ENCODE measurements at places on chromosomes 2 and 18.
A peak's percentile ranks its signal among the peaks of the same experiment; 100 is the strongest.

DNA sequence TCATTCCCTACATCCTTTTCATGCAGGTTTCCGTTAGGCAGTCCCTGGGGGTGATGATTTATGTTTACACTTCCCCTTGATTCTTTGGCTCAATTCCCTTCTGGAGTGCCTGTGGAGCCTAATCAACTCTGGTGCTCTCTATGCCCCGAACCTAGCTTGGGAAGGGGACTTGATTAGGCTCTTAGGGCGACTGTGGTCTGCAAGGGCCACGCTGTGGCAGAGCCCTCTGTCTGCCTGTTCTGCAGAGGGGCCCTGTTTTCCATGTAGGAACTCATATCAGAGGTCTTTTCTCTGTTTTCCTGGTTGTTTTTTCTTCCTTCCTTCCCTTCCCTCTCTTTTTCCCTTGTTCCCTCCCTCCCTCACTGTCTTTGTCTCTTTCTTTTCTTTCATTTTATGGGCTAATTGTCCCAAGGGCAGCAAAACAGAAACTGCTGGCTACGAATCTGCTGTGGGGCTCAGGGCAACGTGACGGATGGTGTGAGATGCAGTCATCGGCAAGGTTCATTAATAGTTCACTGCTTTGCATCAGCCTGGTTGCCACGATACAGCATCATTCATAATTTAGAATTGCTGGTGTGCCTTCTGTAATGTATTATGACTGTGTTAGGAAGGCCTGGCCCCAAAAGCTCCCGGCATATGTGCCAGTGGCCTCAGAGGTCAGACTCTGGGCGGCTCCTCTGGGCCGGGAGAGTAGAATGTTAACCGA, 134.5 kb downstream of the NAPG start:
- no peak for DNase-seq

GRCh38 chr2:48954935-48955334, 199.4 kb downstream of the FSHR start:
- DNase-seq, result no peak

- no peak for DNase-seq
These were observed 339.9 kb upstream of the PKDCC start for GRCh38 chr2:41707790-41708451.

GRCh38 chr2:17539611-17540092, 844 bp upstream of the VSNL1 start:
- no peak for DNase-seq

- DNase-seq, result no peak
These were observed 370.8 kb downstream of the TNS1 start for GRCh38 chr2:217632043-217632442.

DNA sequence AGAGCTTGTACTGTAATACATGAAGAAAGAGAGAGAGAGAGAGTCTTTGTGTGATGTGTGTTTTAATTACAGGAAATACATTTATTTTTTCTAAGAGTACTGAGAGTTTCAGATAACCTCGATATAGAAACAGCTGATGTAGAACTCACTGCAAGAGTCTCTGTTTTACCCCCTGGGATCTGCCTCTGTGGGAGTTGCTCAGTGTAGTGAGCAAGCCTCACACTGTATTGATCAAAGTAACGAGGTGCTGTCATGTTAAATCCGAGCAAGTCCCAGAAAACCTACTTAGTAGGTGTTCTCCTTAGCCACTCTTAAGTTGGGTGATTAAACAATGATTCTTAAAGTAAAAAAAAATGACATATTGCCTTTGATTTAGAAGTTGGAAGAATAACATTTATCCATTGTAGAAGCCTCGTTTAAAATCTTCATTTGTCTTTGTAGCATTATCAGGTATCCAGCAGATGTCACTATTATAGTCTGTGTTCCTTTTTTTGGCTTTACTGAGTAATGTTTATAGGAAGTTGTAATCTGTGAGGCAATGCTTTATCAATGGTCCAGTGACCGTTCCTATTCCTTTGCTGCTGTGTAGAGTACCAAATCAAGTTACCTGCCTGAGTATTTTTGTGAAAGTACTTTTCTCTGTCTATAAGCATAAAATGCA, 219.0 kb downstream of the MYO3B start:
- no peak for DNase-seq

DNA sequence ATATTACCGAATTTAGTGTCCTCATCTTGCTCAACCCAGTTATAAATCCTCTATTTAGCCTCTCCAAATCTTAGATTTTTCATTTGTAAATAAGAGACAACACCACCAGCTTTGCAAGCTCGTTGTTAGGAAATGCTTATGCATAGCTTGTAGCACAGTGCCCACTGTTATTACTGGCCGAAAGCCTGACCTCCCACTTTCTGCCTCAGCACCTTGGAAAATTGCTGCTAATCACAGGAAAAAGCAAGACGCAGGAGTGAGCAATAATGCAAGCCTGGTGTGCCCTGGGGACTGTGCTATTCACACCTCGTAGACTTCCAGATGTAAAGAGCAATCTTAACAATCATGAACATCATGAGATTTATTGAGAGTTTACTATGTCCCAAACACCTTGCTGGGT, 124.2 kb upstream of the ARL4C start:
- no peak for DNase-seq

- no peak for DNase-seq
These were observed 160.9 kb downstream of the CLIP4 start for GRCh38 chr2:29276151-29276550.

DNA sequence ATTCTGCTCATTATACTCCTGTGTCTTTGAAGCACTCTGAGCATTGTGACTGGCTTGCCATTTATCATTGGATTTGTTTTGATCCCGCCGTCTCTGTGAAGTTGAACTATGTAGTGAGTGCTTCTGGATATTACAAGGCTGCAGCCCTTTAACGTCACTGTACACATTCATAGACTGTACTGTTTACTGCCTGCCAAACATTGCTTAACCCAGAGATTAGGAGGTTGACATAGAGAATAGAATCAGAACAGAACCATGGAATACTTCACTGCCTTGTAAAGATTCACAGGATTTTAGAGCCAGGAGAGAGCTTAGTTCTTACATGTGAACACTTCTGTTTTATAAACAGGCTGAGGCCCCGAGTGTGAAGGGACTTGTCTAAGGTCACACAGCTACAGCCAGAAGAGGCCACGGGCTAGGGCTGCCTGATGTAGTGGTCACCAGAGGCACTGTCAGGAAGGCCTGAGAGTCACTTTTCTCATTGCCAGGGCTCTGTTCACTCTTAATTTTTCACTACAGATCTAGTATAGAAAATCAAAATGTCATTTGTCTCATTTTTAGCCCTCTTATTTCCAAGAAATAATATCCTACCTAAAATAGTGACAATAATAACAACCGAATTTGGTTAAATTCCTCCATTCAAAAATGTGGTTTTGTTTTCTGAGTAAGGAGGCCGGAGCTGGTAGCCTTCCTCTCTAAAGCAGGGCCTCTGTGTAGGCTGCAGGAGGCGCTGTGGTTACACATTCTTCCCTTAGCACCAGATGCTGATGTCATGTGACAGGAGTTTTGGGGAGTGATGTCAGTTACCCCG, 87.9 kb downstream of the UGGT1 start:
- peak; percentile 33 for DNase-seq

- DNase-seq, result no peak
These were observed 39.3 kb downstream of the RTN4 start for GRCh38 chr2:55010915-55011314.

DNA sequence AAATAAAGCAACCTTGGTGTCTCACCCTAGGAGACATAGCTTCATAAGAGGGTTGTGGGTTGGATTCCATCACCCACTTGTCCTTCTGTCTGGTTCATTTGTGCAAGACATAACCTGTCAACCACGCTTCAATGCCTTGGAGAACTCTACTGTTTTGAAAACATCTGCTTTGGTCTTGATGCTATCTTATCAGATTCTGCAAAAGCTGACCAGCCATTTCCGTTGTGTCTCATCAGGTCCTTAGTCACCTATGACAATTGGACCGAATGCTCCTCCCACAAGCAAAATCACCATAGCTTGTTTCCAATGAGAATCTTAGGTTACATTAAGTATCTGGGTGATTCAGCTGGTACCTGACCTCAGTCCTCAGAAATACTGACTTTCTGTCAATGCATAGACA, 35.4 kb downstream of the STAT4 start:
- peak; percentile 65 for DNase-seq

DNA sequence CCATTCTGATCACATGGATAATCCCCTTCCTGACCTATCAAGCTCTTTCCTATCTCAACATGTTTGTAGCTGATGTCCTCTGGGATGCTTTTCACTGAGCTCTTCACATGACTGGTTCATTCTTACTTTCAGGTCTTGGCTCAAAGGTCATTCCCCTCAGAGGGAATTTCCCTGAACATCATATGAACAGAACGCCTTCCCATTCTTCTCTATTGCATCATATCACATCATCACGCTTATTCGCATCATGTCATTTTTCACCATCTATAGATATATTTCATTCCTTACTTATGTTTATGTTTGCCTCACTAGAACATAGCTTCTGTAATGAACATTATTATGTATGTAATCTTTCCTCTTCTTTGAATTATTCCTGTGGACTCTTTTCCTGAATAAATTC, 178.9 kb upstream of the APCDD1 start:
- DNase-seq, result no peak

DNA sequence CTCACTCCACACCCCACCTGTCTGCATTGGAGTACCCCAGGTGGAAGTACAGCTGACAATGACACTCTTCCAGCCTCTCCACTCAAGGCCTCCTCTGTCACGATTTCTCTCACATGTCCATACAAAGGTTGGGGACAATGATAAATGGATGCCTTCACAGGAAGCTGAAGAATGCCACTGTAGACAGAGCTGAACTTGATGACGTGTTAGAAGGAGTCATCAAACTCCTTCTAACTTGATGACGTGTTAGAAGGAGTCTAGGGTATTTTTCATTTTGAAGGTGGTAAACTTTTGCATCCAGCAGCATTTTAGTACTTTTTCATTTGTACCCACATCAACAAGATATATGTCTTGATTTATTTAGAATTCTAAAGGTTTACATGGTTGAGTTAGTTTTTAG, 163.5 kb upstream of the DNMT3A start:
- DNase-seq, result no peak

DNA sequence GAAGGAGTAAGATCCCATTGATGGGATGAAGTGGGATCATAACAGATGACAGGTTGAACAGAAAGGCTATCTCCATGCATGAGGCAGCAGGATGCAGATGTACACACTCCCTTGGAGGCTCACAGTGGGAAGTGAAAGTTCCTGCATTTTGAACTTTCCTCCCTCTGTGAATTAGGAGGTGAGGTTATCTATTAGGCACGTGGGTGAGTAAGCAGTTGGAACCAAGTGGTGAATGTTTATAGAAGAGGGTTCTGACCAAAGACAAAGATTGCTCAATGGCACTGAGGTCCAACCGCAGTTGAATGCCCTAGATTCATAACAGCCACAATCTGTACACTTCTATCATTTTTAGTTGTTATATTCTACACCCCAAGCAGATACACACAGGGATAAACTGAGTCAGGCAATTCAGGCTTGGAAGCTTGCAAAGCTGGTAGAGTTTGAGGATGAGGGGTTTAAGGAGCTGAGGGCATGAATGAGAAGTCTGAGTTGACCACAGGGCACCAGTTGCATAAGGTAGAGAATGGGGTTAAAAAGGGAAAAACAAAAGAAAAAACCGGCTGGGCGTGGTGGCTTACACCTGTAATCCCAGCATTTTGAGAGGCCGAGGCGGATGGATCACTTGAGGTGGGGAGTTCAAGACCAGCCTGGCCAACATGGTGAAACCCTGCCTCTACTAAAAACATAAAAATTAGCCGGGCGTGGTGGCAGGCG, 7.1 kb upstream of the KCMF1 start:
- no peak for DNase-seq

- DNase-seq, result no peak
These were observed 4.4 kb upstream of the ST8SIA5 start for GRCh38 chr18:46761059-46761769.

GRCh38 chr2:71060871-71061270, 7.6 kb upstream of the NAGK start:
- no peak for DNase-seq

DNA sequence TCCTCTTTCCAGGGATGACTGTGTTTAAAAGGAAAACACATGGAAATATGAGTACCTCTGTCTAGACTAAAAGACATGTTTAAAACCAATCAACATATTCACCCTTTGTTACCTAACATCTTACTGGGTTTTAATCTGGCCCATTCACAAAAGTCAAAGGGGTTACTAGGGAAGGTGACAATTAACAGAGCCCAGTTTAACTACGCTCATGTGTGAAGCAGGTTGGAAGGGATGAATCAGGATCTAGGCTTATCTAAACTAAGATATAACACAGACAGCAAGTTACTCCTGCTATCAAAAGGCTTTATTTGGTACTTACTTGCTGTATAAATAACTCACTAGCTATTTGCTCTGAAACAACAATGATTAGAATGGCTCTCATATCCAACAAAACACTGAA, 337.0 kb downstream of the NCKAP5 start:
- DNase-seq, result no peak

- no peak for DNase-seq
These were observed 131.9 kb downstream of the ERBB4 start for GRCh38 chr2:212406716-212407115.

GRCh38 chr2:57022496-57022895, 838.7 kb downstream of the CCDC85A start:
- no peak for DNase-seq

DNA sequence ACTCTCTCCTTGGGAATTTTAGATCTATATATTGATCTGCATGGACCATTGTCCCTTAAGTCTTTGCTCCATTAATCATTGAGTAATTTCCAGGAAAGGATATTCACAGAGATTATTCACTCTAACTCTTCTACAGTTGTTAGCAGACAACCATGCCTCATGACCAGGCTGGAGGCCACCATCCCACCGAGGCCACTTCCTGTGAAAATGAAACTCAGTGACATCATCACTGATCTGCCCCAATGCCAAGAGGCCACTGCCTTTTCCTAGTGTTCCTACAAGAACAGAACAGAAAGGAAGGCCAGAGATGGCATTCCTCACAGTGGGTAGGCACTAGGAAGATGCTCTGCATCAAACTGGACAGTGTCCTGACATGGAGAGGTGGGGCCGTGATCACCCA, 161.3 kb downstream of the DTNA start:
- no peak for DNase-seq

GRCh38 chr2:74560591-74560990, 6.1 kb downstream of the DOK1 start:
- DNase-seq, result no peak

- no peak for DNase-seq
These were observed 2.8 kb downstream of the GAREM2 start for GRCh38 chr2:26175466-26176278.

DNA sequence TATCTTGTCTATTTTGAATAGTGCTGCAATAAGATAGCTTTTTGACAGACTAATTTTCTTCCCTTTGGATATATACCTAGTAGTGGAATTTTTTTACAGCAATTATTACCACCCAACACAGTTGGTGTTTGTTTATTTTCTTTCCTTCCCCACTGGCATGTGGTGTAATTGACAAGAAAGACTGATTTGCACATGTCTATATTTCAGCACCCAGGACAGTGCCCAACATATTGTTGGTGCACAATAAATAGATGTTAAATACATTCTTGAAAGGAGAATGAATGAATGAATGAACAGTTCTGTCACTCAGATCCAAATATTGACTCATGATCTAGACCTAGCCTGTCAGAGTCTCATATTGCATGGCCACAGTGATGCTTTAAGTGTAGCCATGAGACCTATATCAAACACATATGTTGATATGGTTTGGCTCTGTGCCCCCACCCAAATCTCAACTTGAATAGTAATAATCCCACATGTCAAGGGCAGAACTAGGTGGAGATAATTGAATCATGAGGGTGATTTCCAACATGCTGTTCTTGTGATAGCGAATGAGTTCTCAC, 538.2 kb downstream of the NYAP2 start:
- DNase-seq, result no peak

- peak; percentile 25 for DNase-seq
These were observed 4.6 kb downstream of the MBP start for GRCh38 chr18:77127769-77128671.

- no peak for DNase-seq
These were observed 451.8 kb downstream of the TGIF1 start for GRCh38 chr18:3901811-3902210.
